ENCODE measurements at places on chromosomes 4 and X.

- DNase-seq = no peak
Observed at GRCh38 chr4:1029529-1029928, 18.1 kb downstream of the FGFRL1 start.

DNA sequence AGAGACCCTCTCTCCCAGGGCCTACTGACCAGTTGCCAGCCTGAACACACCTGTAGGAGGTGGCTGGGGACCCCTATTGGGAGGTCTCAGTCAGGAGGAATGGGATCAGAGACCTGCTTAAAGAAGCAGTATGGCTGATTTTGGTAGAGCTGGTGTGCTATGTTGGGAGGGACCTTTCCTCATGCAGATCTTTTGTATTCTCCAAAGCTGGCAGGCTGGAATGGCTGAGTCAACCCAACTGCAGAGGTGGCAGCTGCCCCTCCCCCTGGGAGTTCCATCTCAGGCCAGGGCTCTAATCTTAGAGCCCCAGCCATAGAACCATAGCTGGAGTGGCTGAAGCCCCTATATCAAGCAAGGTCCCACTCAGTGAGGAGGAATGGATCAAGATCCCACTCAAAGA is 279.3 kb upstream of the BMP3 start:
- DNase-seq = no peak

GRCh38 chr4:1373892-1374705 is 27.1 kb downstream of the UVSSA start:
- no peak for DNase-seq

GRCh38 chr4:23135792-23136645 is 443.3 kb downstream of the GBA3 start:
- DNase-seq = no peak

GRCh38 chrX:133437356-133437755 is 22.1 kb upstream of the GPC4 start:
- no peak for DNase-seq

DNA sequence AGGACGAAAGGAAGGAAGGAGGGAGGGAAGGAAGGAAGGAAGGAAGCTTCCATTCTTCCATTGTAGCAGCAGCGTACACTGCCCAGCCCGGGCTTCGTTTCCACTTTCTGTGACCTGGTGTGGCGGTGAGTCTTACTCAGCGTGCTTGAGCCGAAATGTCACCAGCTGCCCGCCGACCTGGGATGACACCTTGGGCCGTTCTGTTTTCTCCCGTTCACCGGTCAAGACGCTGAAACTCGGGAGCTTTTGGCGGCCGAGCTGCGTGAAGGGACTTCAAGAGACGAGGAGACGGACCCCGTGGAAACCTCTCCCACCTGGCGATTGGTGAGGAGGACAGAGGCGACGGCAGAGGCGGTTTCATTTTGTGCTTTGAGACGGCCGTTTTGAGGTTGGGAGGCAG is 47.1 kb upstream of the PPP2R3B start:
- DNase-seq = no peak

DNA sequence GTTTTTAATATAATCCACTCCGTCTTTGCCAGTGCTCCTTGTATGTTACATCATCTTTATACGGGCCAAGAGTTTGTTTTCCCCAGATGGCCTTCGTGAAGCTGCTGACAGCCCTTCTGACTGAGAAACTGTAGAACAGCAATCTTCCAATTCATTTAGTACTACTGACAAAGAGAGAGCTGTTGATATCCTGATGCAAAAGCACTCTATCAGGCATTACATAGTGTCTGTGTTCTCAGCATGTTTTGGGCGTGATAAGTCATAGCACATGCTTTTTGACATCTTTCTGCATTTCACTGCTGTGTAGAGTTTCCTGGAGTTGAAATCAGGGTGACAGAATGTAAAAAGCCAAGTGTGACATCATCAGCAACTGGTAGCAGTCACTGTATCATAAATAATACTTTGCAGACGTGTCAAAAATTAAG is 746.3 kb upstream of the FAM241A start:
- no peak for DNase-seq

GRCh38 chr4:110309675-110310074 is 111.3 kb upstream of the ELOVL6 start:
- DNase-seq = no peak

DNA sequence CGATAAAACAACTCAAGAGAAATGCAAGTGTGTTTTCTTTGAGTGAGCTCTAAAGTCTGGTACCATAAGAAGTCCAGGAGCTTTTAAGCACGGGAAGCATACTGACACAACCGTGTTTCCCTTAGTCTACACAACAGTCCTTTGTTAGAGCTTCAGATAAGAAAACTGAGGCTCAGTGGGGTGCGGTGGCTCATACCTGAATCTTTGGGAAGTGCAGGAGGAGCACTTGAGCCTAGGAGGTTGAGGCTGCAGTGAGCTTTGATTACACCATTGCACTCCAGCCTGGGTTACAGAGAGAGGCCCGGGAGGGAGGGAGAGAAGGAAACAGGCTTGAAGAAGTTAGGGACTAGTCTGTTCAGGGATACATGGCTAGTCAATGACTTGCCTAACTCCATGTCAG is 21.9 kb downstream of the LEF1 start:
- no peak for DNase-seq

DNA sequence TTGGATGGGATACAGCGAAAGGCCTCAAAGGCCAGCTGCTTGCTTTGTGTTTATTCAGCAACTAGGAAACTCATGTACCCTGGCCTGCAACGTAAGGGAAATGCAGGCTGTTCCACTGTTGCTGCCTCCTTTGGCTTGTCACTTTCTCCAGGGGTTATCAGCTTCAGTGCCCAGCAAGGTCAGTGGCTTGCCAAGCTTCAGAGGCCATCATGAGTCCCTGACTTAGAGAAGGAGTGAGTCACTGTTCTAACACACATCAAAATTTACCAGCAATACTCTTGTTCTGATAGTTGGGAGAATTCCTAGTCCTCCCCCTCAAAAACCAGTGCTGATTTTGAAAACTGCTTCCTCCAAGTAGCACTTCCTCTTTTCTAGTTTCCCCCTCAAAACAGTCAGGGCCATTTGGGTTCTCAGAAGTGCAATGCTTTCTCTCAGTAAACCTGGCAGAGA is 250.8 kb downstream of the ARHGAP24 start:
- no peak for DNase-seq

DNA sequence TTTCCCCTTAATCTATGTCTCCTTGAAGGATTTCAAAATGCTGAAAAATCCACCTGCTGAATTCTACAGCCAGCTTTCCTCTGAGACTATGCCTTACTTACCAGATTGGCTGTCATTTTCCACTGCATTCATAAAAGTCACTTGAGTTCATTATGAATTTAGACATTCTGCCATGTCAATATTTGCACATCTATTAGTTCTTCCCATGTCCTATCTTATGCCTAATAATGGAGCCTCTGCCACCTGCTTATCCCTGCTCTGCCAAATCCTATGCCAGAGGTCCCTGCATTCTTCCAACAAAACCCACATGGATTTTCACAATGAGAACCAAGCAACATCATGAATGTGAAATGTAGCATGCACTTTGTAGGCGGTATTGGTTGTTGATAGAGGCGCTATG is 42.6 kb downstream of the GASK1B start:
- DNase-seq = no peak

DNA sequence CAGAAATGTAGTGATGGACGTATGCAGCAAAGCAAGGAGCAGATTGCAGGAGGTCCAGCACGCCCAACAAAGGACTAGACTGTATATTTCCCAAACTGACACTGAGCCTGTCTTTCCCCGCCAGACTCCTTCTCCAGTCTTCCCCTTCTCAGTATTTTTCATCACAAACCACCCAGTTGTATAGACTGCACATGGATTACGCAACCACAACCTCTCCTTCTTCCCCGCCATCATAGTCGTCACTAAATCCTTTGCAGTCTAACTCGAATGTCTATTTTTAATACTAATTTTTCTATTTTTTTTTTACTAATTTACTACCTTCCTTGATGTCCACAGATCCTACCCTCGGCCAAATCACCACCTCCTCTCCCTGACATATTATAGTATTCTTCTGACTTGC is 105.4 kb downstream of the MTNR1A start:
- no peak for DNase-seq

GRCh38 chr4:110487873-110488272 is 11.9 kb downstream of the ENPEP start:
- no peak for DNase-seq

GRCh38 chr4:12595489-12595888 is 888.7 kb downstream of the RAB28 start:
- no peak for DNase-seq

GRCh38 chrX:33726281-33727160 is 405.6 kb downstream of the FAM47A start:
- DNase-seq = no peak

- no peak for DNase-seq
Observed at GRCh38 chr4:90792696-90793095, 665.5 kb downstream of the CCSER1 start.

GRCh38 chrX:152958047-152958446 is 35.9 kb downstream of the PNMA5 start:
- DNase-seq = no peak

- no peak for DNase-seq
Observed at GRCh38 chr4:6548201-6548881, 26.6 kb upstream of the MAN2B2 start.

DNA sequence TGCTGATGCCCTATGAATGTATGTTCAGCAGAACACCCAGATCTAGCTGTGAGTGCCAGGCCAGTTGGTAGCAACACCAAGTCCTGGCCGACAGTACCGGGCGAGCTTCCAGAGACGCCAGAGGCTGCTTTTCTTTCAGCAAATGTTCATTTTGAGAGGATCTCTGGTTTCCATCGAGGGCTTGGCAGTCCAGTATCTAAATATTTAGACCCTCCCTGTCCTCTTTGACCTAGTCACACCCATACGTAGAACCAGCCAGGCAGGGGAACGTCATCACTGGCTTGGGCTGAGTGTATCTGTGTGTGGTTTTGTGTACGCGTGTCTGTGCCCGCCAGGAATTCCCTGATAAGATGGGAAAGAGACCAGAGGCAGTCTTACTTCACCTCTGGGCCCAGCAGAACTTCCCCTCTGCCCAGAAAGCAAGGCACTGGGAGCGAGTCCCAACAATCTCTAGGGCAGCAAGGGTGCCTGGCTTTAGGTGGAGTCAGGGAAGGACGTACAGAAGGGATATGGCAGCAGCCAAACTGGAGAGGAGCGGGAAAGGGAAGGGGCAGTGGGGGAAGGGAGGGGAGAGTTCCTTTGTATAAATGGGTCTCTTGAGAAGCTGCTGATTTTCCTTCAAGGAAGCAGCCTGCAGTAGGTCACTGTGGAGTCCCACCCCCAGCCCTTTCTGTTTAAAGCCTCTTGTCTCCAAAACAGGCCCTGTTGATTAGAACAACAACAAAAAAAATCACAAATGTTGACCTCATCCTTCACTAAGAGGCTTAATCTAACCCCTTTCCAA is 15.0 kb upstream of the ELF4 start:
- DNase-seq = no peak

DNA sequence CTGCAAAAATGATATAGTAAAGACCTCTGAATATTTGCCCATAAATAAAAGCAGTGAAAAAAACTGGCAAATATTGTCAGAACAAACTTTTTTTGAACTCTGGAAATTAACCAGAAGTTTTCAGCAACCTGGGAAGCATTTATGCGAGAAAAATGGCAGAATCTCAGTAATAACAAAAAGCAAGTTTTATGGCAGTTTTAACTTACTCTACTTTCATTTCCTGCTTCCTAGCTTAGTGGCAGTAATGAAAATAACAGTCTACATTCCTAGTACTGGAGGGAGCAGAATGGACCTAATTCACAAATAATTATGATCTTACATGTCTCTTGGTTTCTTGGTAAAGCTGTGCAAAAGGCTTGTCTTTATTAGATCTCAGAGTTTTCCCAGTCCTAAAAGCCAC is 460.1 kb downstream of the NAF1 start:
- DNase-seq = no peak

GRCh38 chr4:6250235-6250983 is 19.2 kb upstream of the WFS1 start:
- no peak for DNase-seq

GRCh38 chr4:1851160-1851559 is 4.8 kb downstream of the LETM1 start:
- no peak for DNase-seq

DNA sequence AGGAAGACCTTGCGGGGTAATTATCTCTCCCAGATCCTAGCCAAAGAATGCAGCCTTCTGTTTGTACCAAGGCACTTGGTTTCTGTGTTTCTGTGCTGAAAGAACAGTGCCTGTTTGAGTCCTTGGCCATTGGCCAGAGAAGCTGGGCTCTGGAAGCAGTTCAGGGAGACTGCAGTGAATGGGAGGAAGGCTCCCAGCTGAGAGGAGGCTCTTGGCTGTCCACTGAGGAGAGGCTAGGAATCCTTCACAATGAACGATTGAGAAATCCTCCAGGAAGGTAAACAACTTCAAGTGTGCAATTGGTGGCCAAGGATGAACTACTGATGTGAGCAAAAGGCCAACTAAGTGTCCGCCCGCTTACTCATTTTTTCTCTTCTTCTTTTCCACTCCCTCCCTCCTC is 61.3 kb downstream of the HS3ST1 start:
- no peak for DNase-seq

GRCh38 chr4:76585897-76586360 is 150.9 kb downstream of the SHROOM3 start:
- DNase-seq = no peak

DNA sequence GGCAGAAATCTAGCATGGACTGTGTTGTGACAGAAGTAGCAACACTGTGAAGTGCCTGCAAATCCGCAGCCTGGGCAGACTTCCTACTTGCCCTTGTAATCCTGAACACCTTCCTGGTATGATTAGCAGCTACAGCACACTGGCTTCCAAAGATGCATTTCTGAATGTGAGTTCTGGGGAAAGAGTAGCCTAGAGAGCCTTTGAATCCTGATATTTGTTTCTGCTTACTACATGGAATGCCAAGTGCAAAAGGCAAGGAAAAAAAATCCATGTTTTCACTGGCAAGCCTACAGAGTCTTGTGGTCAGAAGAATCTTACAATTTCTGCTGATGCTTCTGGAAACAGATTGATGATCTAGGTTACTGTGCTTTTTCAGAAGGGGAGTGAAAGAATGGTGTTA is 223.7 kb downstream of the COL25A1 start:
- no peak for DNase-seq

- no peak for DNase-seq
Observed at GRCh38 chr4:23602720-23603119, 287.1 kb downstream of the PPARGC1A start.

- DNase-seq = no peak
Observed at GRCh38 chr4:145564540-145564939, 54.6 kb upstream of the MMAA start.

GRCh38 chrX:142804085-142804484 is 221.6 kb upstream of the SPANXN4 start:
- DNase-seq = no peak

- DNase-seq = no peak
Observed at GRCh38 chr4:43066415-43066814, 173.9 kb downstream of the GRXCR1 start.

GRCh38 chr4:54877006-54877405 is 219.2 kb downstream of the KIT start:
- no peak for DNase-seq

DNA sequence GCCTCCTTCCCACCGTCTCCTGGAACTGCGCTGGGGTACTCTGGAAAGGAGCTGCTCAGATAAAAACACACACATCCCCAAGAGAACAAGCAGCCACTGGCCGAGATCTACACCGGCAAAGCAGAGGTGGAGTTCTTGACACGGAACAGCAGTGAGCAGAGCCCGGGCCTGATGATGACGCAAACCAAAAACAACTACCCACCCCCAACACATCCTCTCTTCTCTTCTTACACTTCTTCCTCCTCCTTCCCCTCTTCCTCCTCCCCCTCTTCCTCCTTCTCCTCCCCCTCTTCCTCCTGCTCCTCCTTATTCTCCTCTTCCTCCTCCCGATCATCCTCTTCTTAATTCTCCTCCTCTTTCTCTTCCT is 4.6 kb downstream of the PNMA5 start:
- no peak for DNase-seq

- no peak for DNase-seq
Observed at GRCh38 chrX:9955506-9955905, 11.7 kb upstream of the CLDN34 start.

Measured in stimulated activated CD8-positive, alpha-beta memory T cell treated with anti-CD3 and anti-CD28 coated beads, Interleukin-4, amount 100 ng/mL, for 4 hours (primary cell).